ENCODE measurements at places on chromosomes 7 and 10.

DNA sequence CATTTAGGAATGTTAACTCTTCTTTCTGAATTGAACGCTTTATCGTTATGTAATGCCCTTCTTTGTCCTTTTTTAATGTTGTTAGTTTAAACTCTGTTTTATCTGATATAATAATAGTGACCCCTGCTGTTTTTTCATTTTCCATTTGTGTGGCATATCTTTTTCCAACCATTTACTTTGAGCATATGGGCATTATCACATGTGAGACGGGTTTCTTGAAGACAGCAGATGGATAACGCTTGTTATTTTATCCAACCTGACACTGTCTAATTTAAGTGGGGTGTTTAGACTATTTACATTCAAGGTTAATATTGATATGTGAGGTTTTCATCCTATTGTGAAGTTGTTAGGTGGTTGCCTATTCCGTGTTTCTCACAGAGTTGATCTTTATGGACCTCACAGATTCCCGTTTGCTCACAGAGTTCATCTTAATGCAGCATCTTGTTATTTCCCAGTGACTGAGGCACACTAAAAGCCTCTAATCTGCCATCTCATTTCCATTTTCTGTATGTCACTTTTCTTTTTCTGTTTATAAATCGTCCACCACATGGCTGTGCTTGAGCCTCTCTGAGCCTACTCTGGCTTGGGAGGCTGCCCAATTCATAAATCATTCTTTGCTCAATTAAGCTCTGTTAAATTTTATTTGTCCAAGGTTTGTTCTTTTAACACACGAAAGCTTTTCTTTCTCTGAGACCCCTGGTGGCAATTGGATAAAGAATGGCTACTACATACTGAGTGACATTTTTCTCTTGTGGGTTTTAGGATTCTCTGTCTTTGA lies 286.2 kb downstream of the HTR7 start:
- no peak for DNase-seq

GRCh38 chr7:36514289-36515243 lies 124.9 kb downstream of the ANLN start:
- DNase-seq: no peak

DNA sequence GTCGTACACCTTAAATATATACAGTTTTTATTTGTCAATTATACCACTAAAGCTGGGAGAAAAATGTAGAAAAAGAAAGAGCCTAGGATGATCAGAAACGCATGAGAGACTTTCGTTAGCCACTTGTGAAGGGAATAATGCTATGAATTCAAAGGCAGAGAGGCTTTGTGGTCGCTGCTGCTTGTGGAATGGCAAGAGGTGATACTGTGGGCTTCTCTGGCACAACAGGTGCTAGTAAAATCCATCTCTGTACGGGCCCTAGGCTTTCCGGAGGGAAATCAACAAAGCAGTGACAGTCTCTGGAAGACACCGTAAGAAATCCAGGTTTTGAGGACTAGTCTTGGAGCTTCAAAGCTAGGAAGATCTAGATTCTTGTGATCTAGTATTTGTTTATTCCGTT lies 52.6 kb downstream of the LRRC72 start:
- no peak for DNase-seq

- DNase-seq: no peak
These were observed 405 bp upstream of the ENTPD1 start for GRCh38 chr10:95755511-95756004.

DNA sequence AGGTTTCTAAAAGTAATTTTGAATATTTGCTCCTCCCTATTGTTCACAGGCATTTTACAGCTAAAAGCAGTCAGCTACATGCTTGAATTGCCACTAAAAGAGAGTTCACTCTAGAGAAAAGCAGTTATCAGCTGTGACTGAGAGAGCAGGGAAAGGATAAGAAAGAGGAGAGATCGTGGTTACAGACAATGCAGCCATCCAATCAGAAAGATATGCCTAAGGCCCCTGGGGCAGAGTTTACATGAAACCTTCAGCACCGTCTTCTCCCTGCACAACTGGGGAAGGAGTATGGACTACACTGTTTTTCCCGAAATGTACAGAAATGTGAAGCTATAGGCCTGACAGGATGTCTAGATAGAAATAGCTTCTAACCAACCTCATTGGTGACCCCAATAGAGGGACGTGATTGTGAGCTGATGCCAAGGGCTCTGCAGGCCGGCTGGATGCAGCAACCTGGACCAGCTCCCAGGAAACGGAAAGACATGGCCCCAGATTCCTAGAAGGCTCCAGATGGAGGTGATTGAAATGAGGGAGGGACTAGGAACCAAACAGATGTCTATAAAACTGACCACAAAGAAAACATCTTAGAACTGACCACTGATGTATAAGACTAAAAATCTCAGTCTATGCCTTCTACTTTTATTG lies 3.2 kb upstream of the VSTM4 start:
- DNase-seq: no peak

GRCh38 chr7:13981070-13981469 lies 8.4 kb downstream of the ETV1 start:
- no peak for DNase-seq

DNA sequence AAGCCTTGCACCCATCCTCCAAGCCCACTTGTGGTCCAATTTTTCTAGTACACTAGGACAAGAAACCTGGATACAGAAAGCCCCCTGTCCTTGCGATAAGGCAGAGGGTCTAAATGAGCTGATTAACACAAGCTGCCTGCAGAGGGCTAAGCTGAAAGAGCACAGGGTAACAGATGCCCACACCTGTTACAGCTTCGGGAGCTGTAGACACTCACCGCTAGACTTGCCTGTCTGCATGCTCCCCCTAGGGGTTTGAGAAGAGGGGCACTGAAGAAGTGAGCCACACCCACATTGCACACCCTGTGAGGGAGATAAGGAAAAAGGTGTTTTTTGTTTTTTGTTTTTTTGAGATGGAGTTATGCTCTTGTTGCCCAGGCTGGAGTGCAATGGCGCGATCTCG lies 386.5 kb upstream of the AUTS2 start:
- DNase-seq: no peak

GRCh38 chr7:67671006-67671548 lies 674.4 kb downstream of the TYW1 start:
- DNase-seq: no peak

Measured in activated naive CD4-positive, alpha-beta T cell (primary cell).